Stimulated activated CD8-positive, alpha-beta memory T cell treated with anti-CD3 and anti-CD28 coated beads, Interleukin-7, amount 100 ng/mL, for 1 hour (primary cell): ENCODE measurements at places on chromosomes 7 and 10.

- no peak for DNase-seq
These were observed 174.1 kb upstream of the GPR26 start for GRCh38 chr10:123492016-123492415.

DNA sequence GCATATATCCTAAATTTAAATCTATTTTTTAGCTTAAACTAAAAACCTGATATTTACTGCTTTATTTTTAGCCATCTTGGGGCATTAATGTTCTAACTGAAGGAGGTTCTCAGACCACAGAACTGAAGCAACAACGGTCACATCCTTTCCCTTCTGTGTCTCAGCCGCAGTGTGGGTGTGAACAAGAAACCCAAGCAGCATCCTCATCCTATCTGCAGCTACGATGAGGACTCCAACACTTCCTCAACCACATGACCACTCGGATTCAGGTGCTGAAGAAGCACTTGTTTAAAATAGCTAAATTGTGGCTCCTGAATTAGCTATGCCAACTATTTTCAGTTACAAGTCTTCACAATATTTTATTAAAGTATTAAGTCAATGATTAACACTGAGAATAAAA, 5.3 kb downstream of the ESYT2 start:
- no peak for DNase-seq

DNA sequence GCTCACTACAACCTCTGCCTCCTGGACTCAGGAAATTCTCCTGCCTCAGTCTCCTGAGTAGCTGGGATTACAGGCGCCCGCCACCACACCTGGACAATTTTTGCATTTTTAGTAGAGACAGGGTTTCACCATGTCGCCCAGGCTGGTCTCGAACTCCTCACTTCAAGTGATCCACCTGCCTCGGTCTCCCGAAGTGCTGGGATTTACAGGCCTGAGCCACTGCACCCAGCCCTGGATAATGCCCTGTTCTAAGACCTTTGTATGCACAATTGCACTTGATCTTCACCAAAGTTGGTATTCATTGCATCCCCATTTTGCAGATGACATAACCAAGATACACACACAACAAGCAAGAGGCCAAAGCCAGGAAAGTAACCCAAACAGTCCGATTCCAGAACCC, 97.7 kb upstream of the CARD11 start:
- no peak for DNase-seq

DNA sequence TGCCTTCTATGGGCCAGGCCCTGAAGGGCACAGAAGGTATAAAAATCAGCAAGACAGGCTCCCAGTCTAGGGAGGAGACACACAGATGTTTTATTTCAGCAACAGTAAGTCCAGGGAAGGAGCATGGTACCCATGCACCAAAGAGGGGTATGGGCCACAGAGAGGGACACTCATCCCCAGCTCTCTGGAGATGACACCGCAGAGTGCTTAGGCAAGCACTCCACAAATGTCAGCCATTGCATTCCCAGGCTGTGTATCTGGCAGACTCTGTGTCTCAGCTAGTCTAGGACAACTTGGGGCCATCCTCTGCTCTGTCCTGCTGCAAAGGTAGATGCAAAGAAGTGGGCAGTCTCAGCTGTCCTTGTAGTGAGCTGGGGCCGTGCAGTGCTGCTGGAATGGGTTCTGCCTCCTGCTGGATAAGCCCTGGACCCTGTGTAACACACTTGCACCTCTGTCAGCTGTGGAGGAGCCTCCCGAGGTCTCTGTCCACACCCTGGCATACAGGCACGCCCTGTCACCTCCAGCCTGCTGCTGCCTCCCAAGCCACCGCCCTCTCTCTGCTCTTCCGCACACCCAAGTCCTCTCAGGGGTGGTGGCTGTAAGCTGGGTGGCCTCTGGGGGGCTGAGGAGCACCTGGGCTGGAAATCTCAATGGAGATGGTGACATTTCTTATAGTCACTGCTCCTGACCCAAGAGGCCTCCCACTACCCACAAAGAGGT, 57.6 kb downstream of the VOPP1 start:
- no peak for DNase-seq

- DNase-seq: no peak
These were observed 732.9 kb upstream of the LRRN3 start for GRCh38 chr7:110358028-110358427.

DNA sequence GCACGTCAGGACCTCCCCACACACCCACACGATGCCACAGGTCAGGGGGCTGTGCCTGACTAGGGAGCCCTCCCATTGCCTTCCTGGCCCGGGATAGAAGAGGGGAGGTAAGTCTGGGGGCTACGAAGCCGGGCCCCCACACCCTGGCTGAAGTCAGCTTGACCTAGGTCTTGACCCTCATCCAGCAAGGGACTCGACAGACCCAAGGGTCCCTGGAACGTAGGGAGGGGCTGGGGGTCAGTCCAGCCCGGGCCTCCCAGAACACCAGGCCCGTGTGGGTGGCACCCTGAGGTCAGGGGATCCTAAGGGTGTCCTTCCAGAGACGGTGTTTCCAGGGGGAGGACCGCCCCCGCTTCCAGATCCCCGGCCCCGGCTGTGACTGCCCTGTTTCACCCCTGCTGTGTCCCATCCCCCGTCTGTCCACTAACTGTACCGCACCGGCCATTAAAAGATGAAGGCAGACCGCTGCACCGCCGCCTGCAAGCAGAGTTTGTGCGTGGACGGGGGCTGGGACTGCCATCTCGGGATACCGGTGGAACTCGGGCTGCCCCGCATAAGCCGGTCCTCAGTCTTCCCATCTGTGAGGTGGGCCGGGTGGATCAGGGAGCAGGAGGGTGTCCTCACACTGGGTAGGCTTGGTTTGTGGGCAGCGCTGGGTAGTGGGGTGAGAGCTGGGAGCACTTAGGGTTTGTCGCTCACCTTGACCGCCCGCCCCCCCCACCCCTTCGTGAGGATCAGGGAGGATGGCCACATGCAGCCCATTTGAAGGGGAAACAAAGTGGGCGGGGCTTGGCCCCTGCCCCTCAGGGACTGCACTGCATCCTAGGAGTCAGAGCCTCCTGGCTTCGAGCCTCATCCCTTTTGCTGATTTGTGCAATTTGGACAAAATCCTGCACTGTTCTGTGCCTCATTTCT, 21.1 kb downstream of the SLC29A4 start:
- DNase-seq: no peak

- DNase-seq: no peak
These were observed 114.0 kb upstream of the COBL start for GRCh38 chr7:51430480-51431086.

GRCh38 chr10:74926791-74927585, 100.6 kb downstream of the KAT6B start:
- no peak for DNase-seq
